Pulmonary artery endothelial cell (primary cell): ENCODE measurements at places on chromosomes 4 and X.
A peak's percentile ranks its signal among the peaks of the same experiment; 100 is the strongest.

- no peak for DNase-seq
These were observed 95.5 kb downstream of the EIF4E start for GRCh38 chr4:98833384-98833783.

GRCh38 chr4:158807691-158808090 is 38.9 kb downstream of the FNIP2 start:
- DNase-seq, result no peak

GRCh38 chrX:87528487-87528886 is 10.9 kb downstream of the KLHL4 start:
- no peak for DNase-seq

DNA sequence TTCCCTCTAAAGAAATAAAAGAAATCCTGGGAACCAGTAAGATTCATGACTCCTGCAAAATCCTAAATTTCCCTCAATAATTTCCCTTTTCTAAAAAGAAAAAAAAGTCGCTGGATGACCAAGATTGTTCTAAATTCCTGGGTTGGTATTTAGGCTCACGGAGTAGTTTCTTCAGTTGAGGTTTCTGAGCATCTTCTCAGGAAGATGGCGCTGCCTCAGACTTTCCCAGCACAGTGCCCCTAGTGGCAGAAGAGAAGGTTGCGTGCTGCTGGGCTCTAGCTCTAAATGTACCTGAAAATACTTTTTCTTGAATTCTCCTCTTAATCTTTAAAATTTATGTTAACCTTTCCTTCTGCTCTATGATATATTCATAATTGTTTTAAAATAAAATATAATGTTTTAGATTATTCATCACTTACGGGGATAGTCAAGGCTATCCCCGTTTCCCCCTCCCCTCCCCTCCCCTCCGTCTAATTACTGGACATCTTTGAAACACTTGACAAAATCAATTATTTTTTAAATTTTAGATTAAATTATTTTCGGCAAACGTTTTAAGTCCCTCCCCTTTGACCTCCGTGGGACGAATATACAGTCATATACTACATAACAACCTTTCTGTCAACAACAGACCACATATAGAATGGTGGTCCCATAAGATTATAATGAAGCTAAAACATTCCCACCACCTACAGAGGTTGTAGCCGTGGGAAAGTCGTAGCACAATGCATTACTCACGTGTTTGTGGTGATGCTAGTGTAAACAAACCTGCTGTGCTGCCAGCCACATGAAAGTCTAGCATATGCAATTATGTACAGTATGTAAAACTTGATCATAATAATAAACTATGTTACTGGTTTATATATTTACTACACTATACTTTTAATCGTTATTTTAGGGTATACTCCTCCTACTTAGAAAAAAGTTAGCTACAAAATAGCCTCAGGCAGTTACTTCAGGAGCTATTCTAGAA is 41.0 kb upstream of the GATB start:
- DNase-seq, result peak; percentile 8

DNA sequence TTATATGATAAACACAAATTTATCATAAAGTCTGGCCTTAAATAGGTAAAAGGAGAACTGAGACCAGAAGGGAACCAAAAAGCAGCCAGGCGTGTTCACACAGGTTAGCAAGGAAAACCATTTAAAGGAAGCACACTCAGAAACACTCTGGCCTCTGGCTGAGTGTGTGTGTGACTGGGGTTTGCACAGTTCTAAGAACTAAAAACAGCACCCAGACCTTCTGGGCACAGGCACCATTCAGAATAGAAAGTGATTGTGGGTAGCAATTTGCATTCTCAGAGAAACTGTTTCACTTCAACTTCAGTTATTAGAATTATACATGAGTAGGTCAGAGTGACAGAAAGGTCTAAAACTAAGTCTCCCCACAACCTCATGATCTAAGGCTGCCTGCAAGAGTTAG is 10.0 kb downstream of the GPR82 start:
- no peak for DNase-seq
